Osteocyte (in vitro differentiated cells): ENCODE measurements at places on chromosomes 3 and 15.

- DNase-seq, result no peak
Observed at GRCh38 chr3:178802259-178802658, 266.0 kb downstream of the KCNMB2 start.

- no peak for DNase-seq
Observed at GRCh38 chr3:42376344-42376798, 34.0 kb downstream of the LYZL4 start.

- DNase-seq, result no peak
Observed at GRCh38 chr3:50133283-50133615, 21.9 kb upstream of the SEMA3F start.

DNA sequence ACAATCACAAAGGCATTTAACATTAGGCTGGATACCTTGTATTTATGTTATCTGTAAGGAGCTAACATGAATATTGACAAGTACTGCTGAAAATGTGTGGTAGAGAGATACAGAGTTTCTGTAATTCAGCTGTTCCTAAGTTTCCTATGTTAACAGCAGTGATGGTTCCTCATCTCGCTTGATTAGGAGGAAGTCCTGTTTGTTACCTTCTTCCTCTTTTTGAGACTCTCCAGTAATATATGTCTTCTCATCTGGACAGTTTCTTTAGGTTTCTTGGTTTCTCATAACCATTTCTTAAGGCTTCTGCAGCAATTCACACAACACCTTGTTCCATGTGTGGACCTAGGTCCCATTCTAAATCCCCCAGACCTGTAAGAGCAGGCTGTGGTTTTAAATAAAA lies 11.4 kb upstream of the PEX5L start:
- no peak for DNase-seq

- no peak for DNase-seq
Observed at GRCh38 chr3:11638495-11639358, 5.0 kb downstream of the VGLL4 start.

- DNase-seq, result no peak
Observed at GRCh38 chr3:43540624-43541023, 81.2 kb downstream of the ANO10 start.

- no peak for DNase-seq
Observed at GRCh38 chr3:129278966-129279906, 566 bp downstream of the HMCES start.

DNA sequence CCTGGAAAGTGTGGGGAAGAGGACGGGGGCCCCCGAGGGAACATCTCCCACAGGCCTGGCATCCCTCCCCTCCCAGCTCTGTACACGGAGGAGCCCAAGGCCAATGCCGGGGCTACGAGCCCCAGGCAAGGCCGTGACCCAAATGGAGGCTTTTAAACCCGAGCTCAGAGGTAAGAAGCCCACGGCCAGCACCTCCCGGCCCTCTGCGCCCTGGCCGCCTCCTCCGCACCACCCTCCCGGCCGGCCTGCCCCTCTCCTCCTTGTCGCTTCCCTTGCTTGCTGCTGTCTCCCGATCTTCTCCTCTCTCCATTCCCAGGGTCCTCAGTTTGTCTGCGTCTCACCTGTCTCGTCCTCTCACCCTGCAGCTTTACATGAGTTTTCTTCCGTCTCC lies 1.3 kb downstream of the MUC4 start:
- no peak for DNase-seq

DNA sequence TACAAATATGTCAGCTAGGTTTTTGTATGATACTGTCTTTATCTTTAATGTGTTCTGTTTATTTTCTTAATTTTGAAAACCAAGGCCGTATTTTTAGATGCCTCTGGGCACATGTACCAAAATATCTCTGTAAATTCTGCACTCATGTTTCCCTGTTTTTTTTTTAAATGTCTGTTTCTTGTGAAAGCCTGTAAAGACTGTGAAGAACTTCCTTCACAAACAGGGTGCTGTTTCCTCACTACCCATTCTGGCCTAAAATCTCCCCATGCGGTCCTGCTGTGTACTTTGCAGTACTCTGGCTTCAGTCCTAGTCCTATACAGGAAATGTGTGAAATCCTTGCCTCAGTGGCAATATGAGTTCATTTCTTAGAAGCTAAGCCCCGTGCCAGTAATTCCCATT lies 133.4 kb upstream of the ZBTB20 start:
- DNase-seq, result no peak

DNA sequence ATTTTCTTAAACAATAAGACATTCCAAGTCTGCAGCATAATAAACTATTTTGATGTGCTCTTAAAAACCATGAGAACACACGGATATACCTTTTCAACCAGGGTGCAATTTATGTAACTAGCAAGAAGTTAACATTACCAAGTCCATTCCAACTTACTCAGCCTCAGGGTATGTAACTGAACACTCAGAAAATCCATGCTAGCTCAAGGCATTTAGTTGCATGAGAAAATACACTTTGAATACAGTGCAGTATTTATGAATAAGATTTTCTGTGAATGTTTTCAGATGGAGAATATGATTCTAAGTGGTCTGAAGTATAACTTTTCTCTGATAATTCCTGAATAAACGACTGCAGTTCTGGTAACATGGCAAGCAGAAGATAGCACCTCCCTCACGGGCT lies 124.3 kb downstream of the SNRK start:
- no peak for DNase-seq

DNA sequence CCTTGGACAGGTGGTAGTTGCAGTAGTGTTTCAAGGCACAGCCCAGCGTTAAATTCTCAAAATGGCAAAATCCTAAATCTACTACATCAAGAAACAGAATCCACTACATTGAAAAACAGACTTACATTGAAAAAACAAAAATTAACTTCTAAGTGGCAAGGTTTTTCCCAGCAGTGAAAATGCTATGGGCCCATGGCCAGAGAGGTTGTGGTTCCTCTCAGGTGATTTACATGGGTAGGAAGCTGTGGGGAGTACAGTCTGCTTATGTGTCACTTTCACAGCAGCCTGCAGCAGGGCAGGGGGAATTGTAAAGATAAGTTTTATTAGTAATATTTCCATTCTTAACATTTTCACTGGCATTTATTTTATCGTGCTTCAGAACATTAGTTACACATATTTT lies 24.9 kb downstream of the TTC14 start:
- DNase-seq, result no peak

DNA sequence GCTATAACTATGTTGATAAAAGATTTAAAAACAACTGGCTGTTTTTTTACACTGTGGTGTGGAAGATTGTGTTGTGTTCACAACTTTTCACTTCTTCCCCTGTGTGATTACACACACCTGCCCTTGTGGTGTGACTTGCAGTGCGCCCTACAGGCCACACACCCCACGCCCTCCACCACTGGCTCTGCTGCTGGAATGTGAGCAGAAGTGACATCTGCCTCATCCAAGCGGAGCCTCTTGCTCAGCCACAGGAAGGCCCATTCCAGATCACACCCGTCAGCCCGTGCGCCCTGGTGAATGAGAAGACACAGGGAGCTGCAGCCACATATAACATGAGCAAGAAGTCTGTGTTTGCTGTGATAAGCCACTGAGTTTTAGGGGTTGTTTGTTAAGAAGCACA lies 7.0 kb downstream of the CCR2 start:
- DNase-seq, result peak; percentile 60

DNA sequence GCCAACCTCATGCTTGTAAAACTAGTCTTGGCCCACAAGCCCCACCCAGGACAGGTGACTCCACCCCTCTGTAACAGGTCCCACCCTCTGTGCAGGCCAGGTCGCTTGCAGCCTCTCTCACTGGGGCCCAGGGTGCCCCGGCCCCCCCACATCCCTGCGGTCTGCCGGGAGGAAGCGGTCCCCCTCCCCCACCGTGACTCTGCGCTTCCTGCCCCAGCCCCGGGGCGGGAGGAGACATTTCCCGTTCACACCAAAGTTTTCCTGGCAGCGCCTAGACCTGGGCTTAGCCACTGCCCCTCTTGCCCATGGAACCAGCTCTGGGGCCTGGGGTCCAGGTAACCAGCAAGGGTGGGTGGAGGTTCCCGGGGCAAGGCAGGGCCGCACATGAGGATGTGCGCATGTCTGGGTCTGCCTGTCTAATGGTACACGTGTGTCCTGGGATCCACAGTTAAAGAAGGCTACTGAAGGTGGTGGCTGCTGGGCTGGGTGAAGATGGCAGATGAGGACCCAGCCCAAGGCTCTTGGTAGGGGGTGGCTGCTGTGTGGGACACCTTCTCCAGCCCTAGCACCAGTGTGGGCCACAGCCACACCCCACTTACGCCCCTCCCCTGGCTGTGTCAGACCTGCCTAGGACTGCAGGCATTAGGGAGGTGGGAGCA lies 8.4 kb downstream of the NBEAL2 start:
- no peak for DNase-seq

- no peak for DNase-seq
Observed at GRCh38 chr15:87155771-87156170, 1076.1 kb downstream of the AGBL1 start.

DNA sequence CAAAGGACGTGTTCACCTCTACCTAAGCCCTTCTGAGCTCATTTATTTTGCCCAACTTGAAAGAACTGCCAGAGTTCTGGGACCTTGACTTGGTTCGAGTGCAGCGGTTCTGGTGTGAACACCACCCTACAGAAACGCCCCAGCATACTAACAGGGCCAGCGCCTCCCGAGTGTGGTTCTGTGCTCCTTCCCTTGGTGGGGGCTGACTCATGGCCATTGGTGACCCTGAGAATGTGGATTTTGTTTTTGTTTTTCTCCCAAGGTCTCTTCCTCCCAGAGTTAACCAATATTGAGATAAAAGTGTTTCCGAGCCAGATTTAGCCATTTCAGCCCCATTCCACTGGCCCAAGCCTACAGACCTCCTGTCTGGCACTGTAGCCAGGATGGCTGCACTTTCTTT lies 27.9 kb downstream of the SEMA7A start:
- no peak for DNase-seq

GRCh38 chr3:31960793-31961431 lies 20.1 kb downstream of the OSBPL10 start:
- DNase-seq, result peak; percentile 49

DNA sequence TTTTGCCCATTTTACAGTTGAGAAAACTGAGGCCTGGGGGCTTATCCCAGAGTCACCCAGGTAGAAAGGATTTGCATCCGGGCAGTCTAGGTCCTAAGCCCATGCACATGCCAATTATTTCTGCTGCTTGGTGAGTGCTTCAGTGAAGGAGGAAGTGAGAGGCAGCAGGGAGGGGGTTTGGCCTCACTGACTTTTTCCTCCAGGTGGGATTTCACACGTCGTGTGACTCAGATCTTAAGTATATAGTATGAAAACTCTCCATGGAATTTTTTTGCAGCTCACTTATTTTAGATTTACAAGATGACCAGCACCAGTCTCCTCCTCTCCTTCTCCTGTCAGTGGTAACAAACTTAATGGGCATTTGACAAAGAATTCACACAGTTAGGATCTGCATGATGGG lies 4.6 kb downstream of the ITGA11 start:
- no peak for DNase-seq

DNA sequence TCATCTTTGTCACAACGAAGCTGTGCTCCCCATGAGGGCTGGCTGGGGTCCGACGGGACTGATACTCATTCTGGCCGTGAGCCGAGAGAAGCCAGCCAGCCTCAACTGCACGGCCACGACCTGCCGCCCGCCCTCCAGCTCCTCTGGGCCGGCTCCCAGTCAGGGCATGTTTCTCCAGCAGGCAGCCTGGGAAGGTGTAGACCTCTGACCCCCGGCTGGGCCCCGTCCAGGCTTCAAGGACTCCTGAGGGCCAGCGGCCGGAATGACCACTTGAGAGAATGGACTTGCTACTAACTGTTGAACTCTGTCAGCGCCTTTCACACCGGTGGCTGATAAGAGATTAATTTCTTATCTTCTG lies 18.1 kb upstream of the MUC4 start:
- no peak for DNase-seq

GRCh38 chr3:30112902-30113484 lies 493.4 kb upstream of the TGFBR2 start:
- no peak for DNase-seq

GRCh38 chr3:160185751-160186150 lies 39.5 kb upstream of the C3orf80 start:
- peak; percentile 6 for DNase-seq

- no peak for DNase-seq
Observed at GRCh38 chr15:61906961-61907752, 153.1 kb downstream of the VPS13C start.

GRCh38 chr3:56681984-56682461 lies 1.0 kb downstream of the TASOR start:
- no peak for DNase-seq

DNA sequence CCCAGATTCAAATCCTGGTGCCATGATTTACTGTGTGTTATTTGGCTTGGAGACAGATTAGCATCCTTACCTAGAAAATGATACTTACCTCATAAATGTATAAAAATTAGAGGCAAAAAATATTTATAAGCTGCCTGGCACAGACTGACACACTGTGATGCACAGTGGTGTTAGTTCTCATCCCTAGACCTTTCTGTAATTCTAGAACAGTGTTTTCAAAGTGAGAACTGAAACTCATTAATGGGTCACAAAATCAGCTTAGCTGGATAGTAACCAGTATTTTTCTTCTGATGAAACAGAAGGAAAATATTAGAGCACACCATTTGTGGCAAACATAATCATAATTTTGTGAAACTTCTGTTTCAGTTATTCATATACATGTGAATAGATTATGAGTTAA lies 17.9 kb upstream of the MTHFS start:
- no peak for DNase-seq

- no peak for DNase-seq
Observed at GRCh38 chr3:161737171-161737570, 240.6 kb downstream of the OTOL1 start.

- DNase-seq, result no peak
Observed at GRCh38 chr15:93656041-93656440, 567.0 kb upstream of the RGMA start.

- DNase-seq, result no peak
Observed at GRCh38 chr15:101551696-101552591, 62.4 kb upstream of the PCSK6 start.

GRCh38 chr15:90203922-90204321 lies 2.8 kb downstream of the SEMA4B start:
- no peak for DNase-seq

GRCh38 chr3:58157700-58158099 lies 53.1 kb downstream of the DNASE1L3 start:
- no peak for DNase-seq

- no peak for DNase-seq
Observed at GRCh38 chr3:155753038-155753639, 8.3 kb upstream of the PLCH1 start.

DNA sequence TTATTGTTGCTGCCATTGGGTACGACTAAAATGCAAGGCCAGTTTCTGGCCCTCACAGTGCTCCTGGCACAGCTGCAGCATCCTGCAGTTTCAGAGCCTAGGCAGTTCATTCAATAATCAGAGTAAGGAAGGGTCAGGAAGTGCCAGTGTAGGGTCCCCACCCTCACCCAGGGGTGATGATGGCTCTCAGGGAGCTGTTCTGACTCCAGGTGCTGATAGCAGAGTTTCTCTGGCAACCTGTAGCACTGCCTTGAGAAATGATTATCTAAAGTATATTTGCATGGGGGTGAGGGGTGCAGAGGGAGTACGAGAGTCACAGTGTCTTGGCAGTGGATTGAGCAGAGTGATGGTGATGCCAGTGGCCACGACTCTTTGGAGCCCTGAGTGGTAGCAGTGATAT lies 15.5 kb upstream of the IL16 start:
- no peak for DNase-seq
